ENCODE measurements at places on chromosomes 16 and 17.

DNA sequence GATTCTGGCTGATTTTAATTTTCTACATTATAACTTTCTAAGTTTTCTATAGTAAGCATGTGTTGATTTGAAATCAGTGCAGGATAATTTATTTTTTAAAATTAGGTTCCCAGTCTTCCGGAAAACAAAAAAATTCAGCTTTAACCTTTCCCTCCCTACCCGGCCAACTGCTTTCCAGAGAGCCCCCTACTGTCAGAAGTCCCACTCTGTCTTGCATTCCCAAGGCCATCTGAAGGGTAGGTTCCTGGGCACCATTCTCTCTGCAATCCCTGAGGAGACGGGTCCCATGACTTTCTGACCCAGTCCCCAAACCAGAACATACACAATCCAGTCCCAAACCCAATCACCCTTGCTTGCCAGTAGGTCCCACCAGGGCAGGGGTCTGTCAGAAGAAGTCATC lies 200.3 kb downstream of the CYLD start:
- no peak for DNase-seq

DNA sequence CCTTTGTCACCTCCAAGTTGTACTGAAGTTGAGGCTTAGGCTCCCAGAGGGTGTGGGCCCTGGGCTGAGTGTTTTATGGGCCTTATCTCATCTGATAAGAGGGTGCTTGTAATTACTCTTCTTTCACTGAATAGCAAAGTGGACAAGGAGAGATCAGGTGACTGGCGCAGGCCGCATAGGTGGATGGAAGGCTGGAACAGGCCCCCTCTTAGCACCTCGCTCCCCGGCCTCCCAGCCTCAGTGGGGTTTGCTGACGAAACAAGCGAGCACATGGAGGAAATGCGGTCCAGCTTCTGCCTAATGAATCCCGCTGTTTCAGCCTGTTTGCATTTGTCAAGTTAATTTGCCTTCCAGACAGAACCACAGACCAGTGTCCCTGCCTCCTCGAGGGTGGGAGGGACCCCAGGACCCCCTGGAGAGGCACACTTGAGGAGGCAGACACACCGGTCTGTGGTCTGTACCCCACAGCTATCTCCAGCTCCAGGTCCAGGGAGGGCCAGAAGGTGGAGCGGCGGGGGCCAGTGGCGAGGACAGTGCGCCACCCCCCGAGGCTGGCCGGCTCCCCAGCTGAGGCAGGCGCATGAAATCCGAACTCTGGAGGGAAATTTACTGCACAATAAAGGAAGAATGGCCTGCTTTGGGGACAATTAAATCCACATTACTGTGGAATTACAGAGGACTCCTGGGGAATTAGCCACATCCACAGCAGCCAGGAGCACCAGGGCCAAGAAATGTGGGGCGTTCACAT lies 123.4 kb downstream of the NTN1 start:
- DNase-seq: no peak

GRCh38 chr16:63539276-63539675 lies 1503.0 kb upstream of the CDH8 start:
- DNase-seq: no peak

- DNase-seq: peak; percentile 32
These were observed 27.5 kb downstream of the OMG start for GRCh38 chr17:31269578-31269983.
